SHP77 (cell line): ENCODE measurements at places on chromosomes 6 and 20.

DNA sequence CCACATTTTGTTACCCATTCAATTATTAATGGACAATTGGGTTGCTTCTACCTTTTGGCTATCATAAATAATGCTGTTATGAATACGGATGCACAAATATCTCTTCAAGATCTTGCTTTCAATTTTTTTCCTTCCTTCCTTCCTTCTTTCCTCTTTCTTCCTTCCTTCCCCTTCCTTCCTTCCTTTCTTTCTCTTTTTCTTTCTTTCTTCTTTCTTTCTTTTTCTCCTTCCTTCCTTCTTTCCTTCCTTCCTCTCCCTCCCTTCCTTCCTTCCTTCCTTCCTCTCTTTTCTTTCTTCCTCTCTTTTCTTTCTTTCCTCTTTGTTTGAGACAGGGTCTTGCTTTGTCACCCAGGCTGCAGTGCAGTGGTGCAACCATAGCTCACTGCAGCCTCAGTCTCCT lies 39.2 kb downstream of the ZNF184 start:
- no peak for DNase-seq

DNA sequence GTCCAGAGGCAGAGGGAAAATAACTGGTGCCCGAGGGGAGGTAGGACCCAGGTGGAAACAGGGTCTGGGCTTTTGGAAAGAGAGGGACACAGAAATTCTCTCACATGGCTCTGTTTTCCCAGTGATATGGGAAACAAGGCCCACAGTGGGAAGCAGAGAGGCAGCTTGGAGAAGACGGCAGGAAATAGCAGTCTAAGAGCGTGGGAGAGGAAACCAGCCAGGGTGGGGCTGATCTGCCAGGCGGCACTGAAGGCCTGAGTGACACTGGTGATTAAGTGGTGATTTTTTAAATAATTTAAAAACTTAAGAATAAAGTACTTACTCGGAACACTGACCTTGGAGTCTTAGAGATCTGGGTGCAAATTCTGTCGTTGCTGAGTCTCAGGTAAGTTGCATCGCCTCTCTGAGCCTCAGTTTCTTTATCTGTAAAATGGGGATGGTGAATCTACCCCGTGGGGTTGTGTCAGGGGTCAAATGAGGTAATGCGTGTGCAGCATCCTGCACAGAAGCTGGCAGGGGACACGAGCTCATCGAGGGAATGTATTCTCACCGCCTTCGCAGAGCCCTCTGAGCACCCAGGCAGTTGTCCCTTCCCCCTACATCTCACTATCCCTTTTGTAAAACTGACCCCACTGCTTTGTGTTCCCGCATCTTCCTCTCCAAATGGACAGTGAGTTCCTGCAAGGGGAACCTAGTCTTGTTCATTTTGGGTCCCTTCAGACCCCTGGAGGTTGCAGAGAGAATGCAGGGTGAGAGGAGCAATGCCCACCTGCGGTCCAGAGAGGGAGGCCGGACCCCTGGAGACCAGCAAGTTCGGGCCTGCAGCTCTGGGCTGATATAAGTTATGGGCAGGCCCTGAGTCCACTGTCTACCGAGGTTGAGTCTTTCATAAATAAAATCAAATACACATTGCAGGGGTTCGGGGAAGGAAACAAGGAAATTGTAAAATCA lies 228.6 kb upstream of the PMEPA1 start:
- DNase-seq = no peak

DNA sequence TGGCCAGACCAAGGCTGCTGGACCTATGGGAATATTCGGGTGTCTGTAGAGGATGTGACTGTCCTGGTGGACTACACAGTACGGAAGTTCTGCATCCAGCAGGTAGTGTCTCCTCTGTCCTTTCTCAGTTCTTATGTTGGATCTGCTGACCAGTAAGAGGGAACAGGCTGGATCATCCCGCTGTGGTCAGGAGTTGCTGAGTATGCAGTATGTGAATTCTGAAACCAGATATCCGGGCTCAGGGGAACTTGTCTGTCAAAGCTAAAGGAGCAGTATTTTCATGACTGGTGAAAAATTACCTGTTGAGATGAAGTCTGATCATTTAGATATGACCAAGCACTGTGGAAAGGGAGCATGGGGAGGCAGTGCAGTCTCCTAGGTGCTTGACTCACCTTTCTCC lies 22.1 kb upstream of the GNRH2 start:
- DNase-seq = no peak

DNA sequence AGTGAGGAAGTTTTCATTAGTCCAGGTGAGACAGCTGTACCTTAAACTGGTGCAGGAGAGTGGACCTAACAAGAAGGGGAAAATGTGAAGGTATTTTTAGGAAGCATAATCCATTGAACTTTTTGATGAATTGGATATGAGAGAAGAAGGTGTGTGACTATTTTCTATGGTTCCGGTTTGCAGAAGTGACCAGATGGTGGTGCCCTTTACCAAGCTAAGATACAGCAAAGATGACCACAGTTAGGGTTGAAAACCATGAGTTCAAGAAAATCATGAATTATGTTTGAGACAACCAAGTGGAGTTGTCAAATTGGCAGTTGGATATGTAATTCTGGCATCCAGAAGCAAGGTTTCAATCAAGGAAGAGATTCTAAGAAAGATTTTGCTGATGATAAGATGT lies 61.9 kb upstream of the NRSN1 start:
- peak; percentile 8 for DNase-seq

- DNase-seq = no peak
These were observed 11.7 kb upstream of the HCK start for GRCh38 chr20:32040142-32040953.

GRCh38 chr20:5845681-5846615 lies 95.7 kb downstream of the SHLD1 start:
- no peak for DNase-seq

- peak; percentile 46 for DNase-seq
These were observed at the start of gene NRN1 for GRCh38 chr6:6006428-6007365. Gene NRN1 (minus strand): TSS chr6:6006925. CDS start chr6:6006749, 176 bp downstream.

GRCh38 chr20:32439132-32439829 lies 81.2 kb downstream of the ASXL1 start:
- DNase-seq = no peak

- DNase-seq = no peak
These were observed 10.5 kb upstream of the ANGPT4 start for GRCh38 chr20:926670-927069.

- no peak for DNase-seq
These were observed 263.9 kb downstream of the PHF3 start for GRCh38 chr6:63899550-63899949.

DNA sequence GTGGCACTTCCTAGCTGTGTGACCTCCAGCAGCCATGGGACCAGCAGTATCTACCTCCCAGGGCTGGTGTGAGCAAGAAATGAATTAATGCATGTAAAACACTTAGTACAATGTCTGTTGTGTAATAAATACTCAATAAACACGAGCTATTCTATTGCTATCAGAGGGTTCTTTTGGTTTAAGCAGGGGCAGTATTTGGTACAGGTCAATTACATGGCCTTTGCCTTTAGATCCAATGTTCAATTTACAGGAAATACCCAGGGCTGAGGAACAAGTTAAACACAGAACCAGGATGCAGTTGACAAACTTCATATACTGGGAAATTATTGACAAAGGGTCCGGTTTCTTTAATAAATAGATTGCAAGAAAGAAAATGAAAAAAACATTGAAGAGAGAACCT lies 2.9 kb downstream of the TGM2 start:
- no peak for DNase-seq

GRCh38 chr20:32480371-32481241 lies 104.5 kb downstream of the NOL4L start:
- DNase-seq = no peak

GRCh38 chr6:31308050-31308844 lies 36.4 kb upstream of the HLA-C start:
- DNase-seq = no peak

GRCh38 chr6:123676793-123677192 lies 40.0 kb upstream of the TRDN start:
- DNase-seq = no peak

DNA sequence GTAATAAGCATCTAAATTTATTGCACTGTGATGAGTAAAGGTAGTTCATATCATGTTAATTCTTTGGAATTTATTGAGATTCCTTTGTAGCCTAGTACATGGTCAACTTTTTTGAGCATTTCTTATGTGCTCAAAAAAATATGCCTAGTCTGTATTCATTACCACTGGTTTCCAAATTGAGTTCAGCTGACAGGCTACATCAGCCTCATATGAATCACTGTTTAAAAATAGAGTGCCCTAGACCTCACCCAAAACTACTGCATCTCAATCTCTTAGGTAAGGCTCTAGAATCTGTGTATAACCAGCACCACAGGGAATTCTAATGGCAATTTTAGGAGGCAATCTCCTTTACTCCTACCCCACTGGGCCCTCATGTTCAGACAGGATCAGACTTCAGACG lies 16.7 kb upstream of the FOXF2 start:
- DNase-seq = no peak

GRCh38 chr6:157715728-157716164 lies 107.3 kb upstream of the SNX9 start:
- DNase-seq = no peak

DNA sequence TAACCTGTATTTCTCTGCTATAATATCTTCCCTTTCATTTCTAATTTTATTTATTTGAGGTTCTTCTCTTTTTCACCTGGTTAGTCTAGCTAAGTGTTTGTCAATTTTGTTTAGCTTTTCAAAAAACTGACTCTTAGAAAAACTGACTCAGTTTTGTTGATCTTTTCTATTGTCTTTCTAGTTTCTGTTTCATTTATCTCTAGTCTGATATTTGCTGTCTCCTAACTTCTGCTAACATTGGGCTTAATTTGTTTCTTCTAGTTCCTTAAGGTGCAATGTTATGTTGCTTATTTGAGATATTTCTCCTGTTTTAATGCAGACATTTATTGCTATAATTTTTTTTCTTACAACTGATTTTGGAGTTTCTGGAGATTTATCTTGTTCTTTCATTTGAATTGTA lies 1011.0 kb downstream of the EPHA7 start:
- no peak for DNase-seq

- no peak for DNase-seq
These were observed 24.7 kb downstream of the TRAF3IP2 start for GRCh38 chr6:111580826-111581505.

GRCh38 chr6:3748208-3749066 lies 3.1 kb downstream of the PXDC1 start:
- DNase-seq = peak; percentile 11

DNA sequence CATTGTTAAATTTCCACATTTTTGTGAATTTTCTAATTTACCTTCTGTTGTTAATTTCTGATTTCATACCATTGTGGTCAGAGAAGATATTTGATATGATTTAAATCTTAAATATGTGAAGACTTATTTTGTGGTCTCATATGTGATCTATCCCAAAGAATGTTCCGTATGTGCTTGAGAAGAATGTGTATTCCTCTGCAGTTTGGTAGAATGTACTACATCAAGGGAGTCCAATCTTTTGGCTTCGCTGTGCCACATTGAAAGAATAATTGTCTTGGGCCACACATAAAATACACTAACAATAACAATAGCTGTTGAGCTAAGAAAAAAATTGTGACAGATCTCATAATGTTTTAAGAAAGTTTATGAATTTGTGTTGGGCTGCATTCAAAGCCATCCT lies 176.2 kb upstream of the PRND start:
- no peak for DNase-seq

GRCh38 chr6:113901482-113901881 lies 44.3 kb downstream of the MARCKS start:
- DNase-seq = no peak

DNA sequence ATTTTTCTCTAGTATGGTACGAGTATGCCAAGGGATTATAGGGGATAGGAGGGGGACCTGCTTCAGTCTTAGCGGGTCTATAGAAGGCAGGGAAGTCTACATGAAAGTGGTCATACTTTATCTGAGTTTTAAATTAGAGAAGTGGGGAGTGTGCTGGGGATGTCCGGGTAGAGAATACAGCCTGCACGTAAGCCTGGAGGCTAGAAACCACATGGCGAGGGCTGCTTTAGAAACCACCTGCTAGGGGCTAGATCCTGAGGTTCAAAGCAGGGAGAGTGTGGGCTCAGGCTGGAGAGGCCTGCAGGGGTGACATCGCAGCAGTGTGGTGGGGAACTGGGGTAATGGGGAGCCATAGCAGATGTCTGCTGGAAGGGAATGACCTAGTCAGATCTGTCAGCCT lies 85.2 kb downstream of the VEGFA start:
- no peak for DNase-seq

GRCh38 chr6:123841067-123841896 lies 37.6 kb downstream of the NKAIN2 start:
- DNase-seq = peak; percentile 71

DNA sequence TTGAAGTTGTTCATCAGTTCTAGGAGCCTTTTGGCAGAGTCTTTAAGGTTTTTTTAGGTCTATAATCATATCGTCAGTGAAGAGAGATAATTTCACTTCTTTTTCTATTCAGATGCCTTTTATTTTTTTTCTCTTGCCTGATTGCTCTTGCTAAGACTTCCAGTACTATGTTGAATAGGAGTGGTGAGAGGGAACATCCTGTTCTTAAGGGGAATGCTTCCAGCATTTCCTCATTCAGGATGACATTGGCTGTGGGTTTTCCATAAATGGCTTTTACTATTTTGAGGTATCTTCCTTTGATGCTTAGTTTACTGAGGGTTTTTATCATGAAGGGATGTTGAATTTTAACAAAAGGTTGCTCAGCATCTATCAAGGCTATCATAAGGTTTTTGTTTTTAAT lies 109.5 kb downstream of the CLVS2 start:
- DNase-seq = no peak

DNA sequence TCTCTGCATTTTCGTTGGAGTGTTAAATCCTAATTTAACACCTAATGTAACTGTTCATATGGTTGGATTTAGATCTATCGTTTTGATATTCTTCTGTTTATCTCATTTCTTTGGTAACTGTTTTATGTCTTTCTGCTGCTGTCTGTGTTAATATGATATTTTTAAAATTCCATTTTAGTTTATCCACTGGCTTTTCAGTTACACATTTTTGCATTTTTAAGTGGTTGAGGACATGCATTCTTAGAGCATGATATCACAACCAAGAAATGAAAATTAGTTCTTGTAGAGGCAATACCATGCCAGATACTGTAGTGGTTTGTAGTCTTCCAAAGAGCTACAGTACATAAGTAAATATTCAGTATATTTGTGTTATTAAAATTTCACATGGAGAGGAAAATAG lies 58.6 kb downstream of the LIN28B start:
- DNase-seq = no peak

DNA sequence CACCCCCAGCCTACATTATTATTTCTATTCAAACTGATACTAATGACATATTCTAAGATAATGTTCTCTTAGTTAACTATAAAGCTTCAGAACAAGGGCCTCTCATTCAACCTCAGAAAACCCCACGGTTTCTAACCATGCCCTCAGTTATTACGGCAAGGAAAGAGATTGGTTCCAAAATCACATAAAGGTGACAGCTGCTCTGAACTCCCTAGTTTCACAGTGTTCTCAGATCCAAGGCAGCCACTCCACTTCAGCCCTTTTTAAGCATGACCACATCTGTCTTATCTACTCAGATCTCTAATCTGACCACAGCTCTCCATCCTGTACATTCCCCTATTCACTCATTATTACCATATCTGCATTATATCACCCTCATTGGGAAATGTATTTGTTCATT lies 98.8 kb upstream of the CEP85L start:
- no peak for DNase-seq

GRCh38 chr6:162443101-162443500 lies 284.5 kb downstream of the PRKN start:
- no peak for DNase-seq
